ENCODE measurements at places on chromosomes 3 and 15.

DNA sequence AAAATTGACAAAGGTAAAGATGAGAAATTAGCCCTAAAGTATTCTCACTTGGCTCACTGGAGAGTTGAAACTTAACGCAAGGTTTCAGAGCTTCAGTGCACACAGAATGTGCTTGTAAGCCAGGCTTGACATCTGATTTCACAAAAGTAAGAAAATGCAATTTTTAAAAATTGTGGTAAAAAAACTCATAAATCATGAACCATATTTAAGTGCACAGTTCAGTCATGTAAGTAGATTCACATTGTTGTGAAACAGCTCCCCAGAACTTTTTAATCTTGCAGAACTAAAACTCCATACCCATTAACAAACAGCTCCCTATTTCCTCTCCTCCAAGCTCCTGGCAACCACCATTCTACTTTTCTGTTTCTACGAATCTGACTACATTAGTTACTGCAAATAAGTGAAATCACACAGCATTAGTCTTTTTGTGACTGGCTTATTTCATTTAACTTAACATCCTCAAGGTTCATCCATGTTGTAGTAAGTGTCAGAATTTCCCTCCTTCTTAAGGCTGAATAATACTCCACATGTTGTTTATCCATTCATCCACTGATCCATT is 14.5 kb downstream of the RTP3 start:
- no peak for DNase-seq

- DNase-seq, result no peak
Measured at GRCh38 chr3:105274958-105275357, 91.8 kb upstream of the ALCAM start.

- no peak for DNase-seq
Measured at GRCh38 chr3:50278880-50279224, at the start of gene LSMEM2. LSMEM2 (plus strand) TSS chr3:50279087; CDS start chr3:50279114, 27 bp downstream.

DNA sequence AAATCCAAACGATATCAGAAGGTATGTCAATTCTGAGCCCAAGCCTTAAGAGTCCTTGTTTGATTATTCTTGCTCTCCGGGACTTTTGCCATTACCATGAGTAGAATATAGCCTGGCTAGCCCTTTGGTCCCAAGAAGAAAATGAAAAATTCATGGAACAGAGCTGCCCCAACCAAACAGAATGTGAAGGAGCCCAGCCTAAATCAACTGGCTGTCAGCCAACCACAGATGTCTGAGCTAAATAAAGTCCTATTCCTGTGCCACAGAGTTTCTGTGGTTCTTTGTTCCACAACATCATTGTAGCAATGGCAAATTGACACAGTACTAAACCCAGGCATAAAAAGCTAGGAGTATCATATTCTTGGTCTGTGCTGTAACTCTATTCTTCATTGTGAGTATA is 185.2 kb downstream of the CPNE4 start:
- DNase-seq, result no peak

- no peak for DNase-seq
Measured at GRCh38 chr3:179957264-179957845, 79.4 kb downstream of the PEX5L start.

DNA sequence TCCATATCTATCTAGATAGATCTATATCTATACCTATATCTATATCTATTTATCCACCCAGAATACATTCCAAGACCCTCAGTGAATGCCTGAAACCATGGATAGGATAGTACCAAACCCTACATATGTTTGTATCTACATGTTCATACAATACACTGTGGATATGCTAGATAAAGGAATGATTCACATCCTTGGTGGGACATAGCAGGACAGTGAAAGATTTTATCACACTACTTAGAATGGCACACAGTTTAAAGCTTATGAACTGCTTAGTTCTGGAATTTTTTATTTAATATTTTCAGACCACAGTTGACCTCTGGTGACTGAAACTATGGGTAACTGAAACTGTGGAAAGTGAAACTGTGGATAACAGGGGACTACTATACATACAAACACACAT is 198.8 kb upstream of the TTC14 start:
- peak; percentile 62 for DNase-seq

DNA sequence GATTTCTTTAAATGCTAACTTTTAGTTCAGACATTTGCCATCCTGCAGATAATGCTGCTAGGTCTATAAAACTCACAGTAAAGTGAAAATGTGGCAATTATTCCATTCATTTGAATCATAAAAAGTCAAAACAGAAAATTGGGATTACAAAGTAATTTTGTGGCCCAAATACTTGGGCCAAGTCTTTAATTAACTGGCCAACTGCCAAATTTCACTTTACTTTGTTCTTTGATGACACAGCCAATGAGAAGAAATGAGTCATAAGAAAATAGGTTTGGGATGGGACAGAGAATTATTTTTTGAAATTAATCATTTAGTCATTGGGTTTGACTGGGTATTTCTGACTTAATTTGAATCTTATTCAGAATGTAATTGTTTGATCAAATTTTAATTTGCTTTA is 89.8 kb upstream of the SLC2A2 start:
- DNase-seq, result no peak

- no peak for DNase-seq
Measured at GRCh38 chr3:155292133-155292532, 1.4 kb downstream of the STRIT1 start.

GRCh38 chr3:13275376-13276005 is 144.6 kb downstream of the NUP210 start:
- no peak for DNase-seq

DNA sequence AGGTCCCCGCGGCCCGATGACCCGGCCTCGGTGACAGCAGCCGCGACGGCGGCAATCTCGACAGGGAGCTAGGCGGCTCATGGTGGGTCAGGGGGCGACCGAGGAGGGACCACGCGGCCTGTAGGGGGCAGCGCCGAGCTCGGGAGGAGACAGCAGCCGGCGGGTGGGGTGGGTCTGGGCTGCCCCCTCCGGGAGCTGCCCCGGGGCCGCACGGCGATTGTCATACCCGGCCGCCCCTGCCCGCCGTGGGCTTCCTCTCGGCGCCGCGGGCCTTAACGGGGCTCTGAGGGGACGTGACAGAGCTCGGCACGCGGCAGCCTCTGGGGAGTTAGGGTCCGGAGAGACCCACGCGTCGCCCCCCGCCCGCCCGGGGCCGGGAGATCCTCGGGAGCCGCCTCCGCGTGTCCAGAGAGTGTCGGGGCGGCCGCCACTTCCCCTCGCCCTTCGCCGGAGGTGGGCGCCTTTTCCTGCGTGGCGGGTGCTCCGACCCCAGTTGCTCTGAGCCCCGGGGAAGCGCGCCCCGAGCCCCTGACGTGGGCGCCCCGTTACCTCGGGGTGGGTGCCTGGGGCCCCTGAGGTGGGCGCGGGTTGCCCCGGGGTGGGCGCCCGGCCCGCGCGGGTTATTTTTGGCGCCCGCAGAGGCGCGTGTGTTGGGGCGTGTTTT is 539 bp upstream of the PLCL2 start:
- DNase-seq, result no peak

DNA sequence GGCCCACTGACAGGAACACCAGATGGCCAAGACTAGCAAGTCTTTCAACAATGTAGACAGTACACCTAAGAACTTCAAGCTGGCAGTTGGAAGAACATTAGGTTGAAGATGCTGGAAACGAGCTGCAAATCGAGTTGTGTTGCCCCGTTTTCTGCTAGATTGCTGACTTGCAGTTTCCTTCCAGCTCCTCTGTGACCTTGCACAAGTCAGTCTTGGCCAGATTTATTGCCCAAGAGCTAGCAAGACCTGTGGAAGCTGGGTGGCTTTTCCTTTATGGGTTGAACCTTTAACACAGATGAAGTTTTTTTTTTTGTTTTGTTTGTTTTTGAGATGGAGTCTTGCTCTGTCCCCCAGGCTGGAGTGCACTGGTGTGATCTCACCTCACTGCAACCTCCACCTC is 2.9 kb upstream of the RBM6 start:
- no peak for DNase-seq

DNA sequence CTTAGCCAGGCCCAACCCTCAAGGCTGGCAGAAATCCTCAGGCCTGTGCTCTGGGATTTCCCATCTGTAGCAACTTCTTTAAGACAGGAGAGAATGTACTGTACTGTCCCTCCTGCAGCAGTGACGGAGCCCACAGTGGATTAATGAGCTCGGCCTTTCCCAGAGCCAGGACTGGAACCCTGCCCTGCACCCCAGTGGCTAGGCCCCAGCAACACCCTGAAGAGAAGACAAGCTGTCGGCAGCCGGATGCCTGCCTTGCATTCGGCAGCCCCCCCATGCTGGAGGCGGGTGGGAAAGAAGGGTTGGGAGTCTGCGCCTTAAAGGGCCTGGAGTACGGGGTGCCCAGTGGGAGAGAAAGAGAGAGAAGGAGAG is 32.0 kb downstream of the KLHL25 start:
- no peak for DNase-seq

GRCh38 chr15:89075101-89075640 is 13.1 kb upstream of the ABHD2 start:
- peak; percentile 31 for DNase-seq

GRCh38 chr15:29056839-29057450 is 171.2 kb downstream of the APBA2 start:
- DNase-seq, result no peak

DNA sequence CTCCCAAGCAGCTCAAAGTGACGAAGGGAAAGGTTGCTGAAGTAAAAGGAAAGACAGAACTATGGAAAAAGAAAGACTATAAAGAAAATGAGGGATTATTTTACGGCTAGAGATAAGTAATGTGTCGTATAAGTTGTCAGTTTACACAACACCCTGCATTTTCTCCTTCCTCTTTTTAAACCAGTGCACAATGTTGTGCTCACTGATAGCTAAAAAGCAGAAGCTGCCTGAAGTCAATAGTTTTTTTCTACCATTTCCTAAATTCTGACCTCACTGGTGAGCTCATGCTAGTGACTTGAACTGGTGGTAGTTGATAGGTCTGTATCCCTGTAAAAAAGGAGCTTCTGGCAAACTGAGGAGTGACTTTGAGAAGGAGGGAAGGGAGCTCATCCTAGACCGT is 368.6 kb upstream of the GBE1 start:
- DNase-seq, result no peak

- DNase-seq, result no peak
Measured at GRCh38 chr3:15299036-15299435, 33.4 kb downstream of the SH3BP5 start.

DNA sequence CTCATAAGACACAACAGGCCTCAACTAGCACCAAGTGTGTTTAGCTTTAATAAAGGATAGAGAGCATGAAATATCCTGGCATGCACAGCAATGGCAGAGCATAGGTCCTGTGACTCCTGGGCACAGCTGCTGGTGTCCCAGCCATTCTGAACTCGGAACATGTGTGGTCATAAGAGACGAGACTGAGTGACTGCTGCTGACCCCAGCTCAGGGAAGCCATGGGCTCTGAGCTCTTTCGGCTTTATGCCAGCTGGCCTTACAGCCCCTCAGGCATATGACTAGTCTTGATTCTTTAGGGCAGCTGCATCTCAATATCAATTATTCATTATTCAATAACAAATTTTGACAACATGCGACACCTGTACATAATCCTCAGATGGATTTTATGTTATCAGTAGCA is 62.4 kb upstream of the TOPAZ1 start:
- DNase-seq, result no peak

DNA sequence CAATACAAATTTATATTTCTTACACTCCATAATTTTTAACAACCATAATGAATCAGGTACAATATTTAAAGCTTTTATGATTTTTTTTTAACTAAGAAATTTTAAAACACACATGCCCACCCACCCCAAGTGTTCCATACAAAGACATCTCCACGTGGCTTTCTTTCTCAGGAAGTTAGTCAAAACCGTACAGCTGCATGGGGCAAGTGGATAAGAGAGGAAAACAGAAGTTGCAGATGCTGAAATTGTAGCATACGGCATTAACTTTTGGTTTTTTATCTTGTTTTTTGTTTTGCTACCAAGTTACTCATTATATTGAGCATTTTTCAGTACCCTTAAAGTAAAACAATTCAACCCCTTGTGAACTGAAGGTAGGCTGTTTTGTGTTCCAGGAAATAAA is 14.8 kb downstream of the GNB4 start:
- no peak for DNase-seq

DNA sequence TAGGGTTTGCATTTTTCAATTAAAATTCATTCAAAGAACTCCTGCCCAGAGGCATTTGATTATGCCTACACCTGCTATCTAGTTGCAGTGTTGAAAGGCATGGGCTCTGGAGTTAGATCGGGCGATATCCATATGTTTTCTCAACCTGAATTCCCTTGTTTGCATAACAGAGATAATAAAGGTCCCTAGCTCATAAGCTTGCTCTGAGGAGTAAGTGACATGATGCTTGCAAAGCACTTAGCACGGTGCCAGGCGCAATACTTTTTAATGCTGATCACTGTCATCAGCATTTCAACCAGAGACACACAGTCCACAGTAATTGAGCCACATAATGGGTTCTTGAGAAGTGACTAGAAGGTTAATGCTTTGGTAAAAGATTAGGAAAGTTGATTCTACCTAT is 106.3 kb upstream of the SAMMSON start:
- DNase-seq, result no peak
